GM12878 (cell line): ENCODE measurements at places on chromosomes 7 and 10.

DNA sequence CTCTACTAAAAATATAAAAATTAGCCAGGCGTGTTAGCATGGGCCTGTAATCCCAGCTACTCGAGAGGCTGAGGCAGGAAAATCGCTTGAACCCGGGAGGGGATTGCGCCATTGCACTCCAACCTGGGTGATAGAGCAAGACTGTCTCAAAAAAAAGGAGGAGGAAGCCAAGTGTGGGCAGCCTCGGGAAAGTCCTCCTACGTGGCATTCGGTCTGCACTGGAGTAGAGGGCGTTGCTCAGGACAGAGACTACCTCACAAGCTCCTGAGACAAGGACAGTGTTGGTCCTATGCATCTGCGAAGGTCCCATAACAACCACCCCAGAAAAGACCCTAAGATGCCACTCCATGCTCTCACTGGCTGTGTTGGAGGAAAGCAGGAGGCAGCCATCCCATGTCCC is 10.0 kb upstream of the SERPINE1 start:
- DNase-seq, result no peak

DNA sequence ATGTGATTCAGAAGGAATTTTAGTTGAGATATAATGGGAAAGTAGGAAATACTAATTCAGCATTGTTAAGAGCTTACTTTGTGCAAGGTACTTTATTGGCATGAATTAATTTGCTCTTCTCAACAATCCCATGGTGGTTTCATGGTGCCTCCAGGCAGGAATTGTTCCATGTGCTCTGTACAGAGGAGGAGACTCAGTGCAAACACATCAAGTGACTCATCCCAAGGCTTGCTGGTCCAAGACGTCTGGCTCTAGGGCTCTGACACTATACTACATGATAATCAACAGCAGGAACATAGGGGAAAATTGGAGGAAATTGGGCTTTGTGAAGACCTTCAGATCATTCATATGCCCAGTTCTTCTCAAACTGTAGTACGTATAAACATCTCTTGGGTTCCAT is 66.5 kb upstream of the PRKG1 start:
- DNase-seq, result no peak

GRCh38 chr7:123711832-123712293 is 36.9 kb downstream of the WASL start:
- no peak for DNase-seq

DNA sequence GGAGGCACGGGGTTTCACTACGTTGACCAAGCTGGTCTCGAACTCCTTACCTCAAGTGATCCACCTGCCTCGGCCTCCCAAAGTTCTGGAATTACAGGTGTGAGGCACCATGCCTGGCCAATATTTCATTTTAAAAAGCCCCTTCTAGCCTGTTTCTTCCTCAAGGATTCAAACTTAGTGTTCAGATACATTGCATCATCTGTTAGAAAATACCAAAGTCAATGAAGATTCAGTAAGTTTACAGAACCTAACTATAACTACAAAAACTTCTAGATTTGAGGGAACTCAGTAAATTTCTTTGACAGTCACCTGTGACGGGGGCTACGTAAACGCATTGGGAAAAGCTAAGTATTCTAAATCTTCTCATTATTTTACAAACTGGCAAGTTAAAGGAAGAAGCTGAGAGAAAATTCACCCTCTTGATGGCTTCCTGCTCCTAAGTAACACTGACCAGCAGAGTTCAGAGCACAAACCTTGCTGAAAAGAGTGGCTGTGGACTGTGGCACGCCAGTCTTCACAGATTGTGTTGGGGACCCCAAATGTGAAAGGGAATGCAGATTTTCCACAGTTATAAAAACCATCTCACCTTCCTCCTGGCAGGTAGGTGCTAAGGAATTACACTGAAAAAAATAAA is 162.2 kb downstream of the PKD1L1 start:
- DNase-seq, result no peak

DNA sequence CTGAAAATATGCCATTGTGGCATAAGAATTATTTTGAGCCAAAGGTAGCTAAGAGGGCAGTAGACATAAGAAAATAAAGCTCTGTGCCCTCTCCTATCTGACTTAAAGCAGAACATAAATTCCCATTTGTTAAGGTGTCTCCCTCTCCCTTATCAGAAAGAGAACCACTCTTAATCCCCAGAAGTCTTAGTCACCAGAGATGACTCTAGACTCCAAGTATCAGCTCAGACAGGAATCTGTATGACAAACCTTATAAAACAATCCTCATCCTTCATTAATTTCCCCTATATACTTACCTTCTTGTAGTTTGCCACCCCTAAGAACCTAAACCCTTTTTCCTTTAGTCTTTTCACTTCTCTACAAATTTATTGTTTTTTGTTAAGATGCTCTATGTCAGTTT is 21.8 kb upstream of the PIP4K2A start:
- DNase-seq, result no peak

GRCh38 chr7:73966941-73967831 is 60.8 kb upstream of the ELN start:
- no peak for DNase-seq

GRCh38 chr7:49670991-49671390 is 102.4 kb upstream of the VWC2 start:
- no peak for DNase-seq

DNA sequence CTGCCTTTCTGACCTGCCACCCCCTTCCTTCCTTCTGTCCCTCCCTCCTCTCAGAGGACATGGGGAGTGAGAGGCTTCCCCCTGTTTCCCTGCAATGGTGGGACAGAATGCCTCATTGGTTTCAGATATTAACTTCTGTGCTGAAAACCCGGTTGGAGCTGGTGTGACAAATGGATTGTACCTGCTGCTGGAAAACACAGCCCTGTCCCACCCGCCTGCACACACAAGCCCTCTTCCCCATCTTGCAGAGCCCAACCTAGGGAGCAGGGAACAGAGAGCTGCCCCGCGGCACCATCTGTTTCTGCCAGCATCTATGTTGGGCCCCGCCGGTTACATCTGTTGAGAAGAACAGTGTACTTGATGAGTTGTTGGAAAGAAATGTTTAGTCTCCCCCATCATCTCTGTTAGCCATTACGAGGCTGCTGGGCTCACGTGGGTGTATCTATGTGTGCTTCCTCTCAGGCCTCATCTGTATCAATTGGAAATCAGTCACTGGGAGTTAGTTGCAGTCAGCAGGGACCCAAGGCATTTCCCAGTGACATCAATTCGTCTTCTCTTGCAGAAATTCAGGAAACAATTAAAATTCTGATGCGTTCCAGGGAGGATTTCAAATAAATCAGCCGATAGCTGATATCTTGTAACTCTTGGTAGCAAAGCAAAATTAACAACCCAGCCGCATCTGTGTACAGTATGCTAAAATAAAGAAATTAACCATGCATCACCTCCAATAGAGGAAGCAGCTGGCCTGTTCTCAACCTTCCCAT is 725.6 kb upstream of the GALNT17 start:
- no peak for DNase-seq

DNA sequence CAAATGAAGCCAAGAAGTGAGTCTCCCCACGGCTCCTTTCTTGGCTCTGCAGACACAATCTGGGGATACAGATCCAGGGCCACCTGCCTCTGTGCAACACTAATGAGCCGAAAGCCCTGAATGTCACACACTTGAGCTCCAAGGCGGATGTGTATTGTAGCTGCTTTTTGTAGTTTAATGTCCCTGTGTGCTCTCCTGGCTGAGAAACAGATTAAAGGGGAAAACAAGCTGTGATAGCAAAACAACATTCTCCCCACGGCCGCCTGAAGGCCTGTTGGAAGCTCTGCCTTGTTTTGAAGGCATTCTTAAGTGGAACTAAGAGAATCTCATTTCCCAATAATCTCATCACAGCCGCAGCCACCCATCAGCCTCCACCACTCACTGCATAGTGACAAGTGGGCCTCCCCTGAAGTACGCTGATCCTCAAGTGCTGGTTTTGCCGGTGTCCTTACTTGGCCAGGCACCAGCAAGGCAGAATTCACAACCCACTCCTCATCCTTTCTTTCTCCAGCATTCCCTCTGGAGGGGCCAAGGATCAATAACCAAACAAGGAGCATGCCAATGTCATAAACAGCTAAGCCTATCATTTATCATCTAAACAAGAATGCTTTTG is 44.4 kb upstream of the AMPH start:
- DNase-seq, result no peak

- DNase-seq, result no peak
These were observed 66.4 kb downstream of the CDC123 start for GRCh38 chr10:12262278-12262981.
